NCI-H2081 (cell line): ENCODE measurements at places on chromosomes 1 and 21.

- DNase-seq: no peak
Measured at GRCh38 chr1:203122159-203122558, 5.4 kb upstream of the ADORA1 start.

- no peak for DNase-seq
Measured at GRCh38 chr1:189438808-189439207, 1038.9 kb downstream of the BRINP3 start.

DNA sequence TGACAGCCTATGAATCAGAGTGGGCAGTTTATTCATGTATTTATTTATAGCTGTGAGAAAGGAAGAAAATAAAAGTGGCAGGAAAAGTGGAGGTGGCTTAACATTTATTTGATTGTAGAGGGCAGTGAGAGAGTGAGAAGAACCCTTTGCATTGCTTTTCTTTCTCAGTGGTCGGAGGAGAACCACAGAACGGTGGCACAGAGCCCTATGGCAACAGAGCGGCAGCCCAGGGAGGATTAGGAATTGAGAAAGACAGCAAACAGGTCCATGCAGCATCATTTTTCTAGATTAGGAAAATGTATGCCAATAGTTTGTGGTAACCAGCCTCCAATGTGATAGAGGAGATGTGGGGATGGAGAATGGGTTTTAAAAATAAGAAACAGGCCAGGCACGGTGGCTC, 53.1 kb downstream of the NMNAT2 start:
- DNase-seq: no peak

GRCh38 chr1:193685986-193686385, 499.6 kb upstream of the B3GALT2 start:
- no peak for DNase-seq

DNA sequence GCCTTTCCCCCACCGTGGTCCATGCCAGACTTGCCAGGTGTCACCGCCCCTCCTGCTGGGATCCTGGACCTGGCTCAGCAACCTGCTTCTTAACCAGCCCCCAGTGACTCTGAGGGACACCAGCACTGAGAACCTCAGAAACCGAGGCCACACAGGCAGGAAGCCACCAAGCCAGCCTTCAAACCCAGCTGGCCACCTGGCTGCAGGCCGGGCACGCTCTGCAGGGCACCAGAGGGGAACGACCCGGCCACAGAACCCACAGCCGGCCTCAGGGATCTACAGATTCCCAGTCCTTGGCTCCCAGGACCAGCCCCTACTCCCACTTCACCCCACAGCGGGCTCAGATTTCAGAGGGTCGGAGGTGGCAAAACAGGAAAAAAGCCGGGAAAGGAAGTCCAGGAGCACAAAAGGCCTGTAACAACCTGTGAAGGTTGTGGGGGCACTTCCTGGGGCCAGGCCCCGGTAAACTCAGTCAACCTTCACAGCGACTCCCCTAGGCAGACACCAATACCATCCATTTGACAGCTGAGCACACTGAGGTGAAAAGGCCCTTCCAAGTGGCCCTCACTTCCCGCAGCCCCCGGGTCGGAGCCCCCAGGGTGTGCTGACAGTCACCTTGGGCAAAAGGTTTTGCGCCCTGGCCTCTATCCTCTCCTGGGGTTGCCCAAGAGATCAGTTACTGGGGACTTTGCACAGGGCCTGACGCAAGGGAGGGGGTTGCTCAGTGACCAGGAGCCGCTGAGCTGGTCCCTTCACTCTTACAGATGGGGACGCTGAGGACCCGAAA, 14.1 kb downstream of the RUNX3 start:
- DNase-seq: no peak

- DNase-seq: no peak
Measured at GRCh38 chr1:40132383-40133311, 28.5 kb upstream of the RLF start.

GRCh38 chr1:228020686-228021354, 14.0 kb downstream of the WNT3A start:
- no peak for DNase-seq

- DNase-seq: no peak
Measured at GRCh38 chr1:30605441-30605920, 117.9 kb downstream of the MATN1 start.

DNA sequence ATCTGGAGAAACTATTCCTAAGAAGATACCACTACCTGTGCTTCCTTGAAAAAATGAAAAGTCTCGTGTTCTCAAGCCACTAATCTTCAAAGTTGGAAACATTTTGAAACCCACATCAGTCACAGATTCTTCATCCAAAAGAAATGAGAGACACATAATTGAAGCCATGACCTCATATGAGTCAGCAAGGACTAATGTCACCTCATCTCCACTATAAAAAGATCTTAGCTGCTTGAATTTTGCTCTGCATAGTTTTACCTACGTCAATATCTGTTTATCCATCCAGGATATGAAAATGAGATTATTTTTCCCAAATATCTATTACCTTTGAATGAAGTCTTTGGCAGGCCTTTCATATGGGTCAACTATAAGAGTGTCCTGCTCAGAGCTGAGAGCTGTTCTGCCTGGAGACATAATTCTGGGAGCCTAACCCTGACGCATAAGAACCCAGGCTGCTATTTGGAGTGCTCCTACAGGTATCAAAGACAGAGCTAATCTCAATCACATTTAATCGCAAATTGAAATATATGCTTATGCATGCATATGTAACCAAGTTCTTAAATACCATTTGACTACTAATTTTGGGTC, 312.5 kb upstream of the PKN2 start:
- DNase-seq: no peak

DNA sequence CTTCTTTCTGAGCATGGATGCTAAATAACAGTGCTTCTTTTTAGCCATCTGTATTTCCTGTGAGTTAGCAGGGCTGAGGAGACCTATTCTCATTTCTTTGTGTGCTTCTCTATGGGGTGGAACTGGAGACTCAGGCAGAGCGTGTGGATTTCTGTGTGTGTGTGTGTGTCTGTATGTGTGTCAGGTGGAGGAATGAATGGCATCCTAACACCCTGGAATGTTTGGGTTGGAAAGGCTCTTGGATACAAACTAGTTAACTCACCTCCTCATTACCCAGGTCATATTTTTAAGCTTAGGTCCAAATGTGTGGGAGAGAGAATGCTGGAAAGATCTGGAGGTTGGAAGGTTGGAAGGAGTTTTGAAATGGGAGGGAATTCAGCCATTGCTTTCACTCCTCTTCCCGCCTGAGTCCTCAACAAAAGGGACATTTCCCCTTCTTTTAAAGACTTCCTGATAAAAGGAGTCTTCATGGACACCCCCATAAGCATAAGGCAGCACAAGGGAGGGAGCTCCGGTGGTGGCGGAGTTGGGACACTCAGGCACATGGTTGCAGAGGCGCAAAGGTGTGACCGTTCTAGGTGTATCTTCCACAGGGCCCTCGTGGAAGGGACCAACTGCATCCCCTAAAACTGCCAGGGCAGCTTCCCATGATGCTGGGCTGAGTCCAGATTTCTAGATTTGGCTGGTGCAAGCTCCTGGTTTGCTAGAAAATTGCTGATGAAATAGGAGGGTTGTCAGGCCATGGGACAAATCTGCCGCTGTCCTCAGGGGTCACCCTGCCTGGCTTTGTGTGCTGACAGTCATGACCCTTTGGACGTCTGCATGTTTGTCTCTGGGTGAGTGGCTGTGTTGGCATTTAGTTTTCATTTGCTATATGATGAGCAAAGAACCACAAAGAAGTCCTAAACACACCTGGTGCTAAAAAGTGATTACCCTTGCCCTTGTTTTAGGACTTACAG, 37.6 kb downstream of the MTARC1 start:
- no peak for DNase-seq

DNA sequence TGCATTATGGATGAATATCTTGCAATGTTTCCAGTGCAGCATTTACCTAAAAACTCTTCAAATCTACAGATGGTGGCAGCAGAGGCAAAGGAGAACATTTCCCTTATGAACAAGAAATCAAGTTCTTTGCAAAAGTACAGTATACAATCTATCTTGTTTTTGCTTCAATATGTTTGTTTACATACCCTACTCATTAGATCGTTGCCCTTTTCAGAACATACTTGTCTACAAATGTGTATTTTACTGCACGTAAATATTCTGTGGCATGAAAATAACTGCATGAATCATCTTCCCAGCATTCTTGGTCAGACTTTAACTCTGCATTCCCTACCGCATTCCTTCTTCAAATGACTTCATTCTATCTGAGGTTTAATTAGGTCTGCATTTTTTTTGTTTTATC, 212.7 kb downstream of the ZP4 start:
- peak; percentile 38 for DNase-seq

GRCh38 chr1:170210142-170210541, 64.4 kb downstream of the NTMT2 start:
- no peak for DNase-seq

DNA sequence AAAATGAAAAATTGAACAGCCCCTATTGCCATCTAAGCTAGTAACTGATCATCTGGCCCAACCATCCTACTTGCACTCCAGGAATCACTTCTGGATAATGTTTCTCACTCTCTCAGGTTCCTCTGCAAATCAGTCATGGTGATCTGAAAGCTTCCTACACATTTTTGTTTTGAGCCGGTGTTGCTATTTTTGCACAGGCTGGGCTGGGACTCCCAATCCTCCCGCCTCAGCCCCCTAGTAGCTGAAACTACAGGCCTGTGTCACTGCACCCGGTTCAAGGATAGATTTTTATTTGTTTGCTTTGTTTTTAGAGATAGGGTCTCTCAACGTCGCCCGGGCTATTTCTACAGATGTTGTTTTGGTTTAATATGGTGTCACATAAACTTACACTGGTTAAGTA, 40.5 kb upstream of the HMCN1 start:
- DNase-seq: no peak

DNA sequence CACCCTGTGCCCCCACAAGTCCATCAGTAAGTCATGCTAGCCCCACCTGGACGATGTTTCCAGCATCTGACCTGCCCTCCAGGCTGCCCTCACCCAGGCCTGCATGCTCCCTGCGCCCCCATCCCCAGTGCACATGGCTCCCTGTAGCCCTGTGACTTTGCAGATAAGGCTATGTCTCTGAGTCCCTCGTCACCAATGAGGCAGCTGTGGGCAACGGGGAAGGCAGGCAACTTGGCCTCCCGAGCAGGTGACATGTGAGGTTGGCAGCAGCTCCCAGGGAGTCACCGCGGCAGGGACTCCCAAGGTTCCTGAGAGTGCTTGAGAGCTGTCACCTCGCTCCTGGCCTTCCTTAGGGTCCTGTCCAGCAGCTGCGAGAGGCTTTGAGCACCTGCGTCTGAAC, 32.4 kb upstream of the AGPAT3 start:
- DNase-seq: no peak

DNA sequence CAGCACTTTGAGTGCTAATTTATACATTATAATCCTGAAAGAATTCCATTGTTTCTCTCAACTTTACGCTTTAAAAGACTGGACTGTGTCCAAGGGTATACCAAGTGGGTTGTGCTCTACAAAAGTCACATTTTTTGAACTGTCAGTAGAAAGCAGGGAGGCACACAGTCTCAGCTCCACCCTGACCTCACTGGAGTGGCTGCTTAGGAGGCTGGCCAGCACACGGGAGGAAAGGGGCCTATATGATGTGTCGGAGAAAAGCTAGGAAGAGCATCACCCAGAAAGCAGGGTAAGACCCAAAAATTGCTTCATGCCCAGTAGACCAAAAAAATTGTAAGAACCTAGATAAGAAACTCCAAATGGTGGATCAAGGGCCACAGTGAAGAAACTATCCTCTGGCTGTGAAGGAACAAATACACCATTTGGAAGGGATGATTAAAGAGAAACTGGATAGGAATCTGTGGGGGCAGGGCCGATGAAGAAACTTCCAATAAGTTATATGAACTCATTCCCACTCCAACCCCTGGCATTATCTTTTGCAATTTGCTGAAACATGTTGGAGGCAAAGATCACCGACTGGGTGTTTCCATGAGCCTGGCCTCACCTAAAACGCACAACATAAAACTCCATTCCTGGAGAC, 1.9 kb downstream of the S100A10 start:
- no peak for DNase-seq

GRCh38 chr1:223245411-223245810, 102.4 kb upstream of the TLR5 start:
- no peak for DNase-seq

DNA sequence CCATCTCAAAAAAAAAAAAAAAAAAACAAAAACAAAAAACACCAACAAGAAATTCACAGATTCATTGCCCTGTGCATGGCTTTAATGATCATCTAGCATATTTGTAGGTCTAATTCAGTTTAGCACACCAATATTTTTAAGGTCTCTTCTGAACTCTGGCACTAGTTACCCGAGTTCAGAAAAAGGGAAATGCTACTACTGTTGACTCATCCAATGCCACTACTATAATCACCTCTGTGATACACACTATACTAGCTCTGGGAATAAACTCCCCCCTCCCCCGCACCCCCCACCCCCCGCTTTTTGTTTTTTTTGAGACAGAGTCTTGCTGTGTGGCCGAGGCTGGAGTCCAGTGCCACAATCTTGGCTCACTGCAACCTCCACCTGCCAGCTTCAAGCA, 55.6 kb downstream of the FBXO42 start:
- DNase-seq: no peak

DNA sequence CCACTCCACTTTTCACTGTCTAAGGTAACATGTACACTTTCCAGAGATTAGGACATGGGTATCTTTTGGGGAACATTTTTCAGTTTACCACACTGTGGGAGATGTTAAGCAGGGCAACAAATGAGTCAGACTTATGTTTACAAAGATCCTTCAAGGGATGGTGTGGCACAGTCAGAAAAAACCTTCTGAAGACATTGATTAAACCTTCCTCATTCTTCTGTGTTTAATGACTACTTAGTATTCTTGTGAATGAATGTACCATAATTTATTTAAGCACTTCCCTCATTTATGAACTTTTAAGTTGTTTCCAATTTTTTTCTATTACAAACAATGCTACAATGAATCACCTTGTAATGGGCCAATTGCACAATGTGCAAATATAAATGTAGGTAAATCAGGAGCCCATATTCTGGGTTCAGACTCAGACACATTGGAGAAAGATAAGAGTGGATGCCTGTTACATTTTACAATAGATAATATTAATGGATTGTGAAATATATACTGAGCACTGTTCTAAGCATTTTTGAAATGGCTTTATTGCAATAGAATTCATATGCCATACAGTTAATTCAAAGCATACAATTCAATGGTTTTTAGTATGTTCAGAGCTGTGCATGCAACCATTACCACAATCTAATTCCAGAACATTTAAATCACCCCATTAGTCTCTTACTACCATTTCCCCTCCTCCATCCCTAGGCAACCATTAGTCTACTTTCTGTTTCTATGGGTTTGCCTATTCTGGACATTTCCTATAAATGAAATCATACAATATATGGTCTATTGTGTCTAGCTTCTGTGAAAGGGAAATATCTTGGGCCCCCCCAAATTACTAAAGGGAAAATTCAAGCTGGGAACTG, 1.9 kb upstream of the SFT2D2 start:
- no peak for DNase-seq
